ENCODE measurements at places on chromosomes 2 and 18. TPM values are rescaled to one million over a fixed set of nuclear protein-coding genes. Genes with fewer than 3 reads are reported as not detected.

COLEC12 gene
- total RNA-seq: 24.0 TPM

IFIH1 gene
- total RNA-seq: 5.5 TPM

LBH gene
- 31.3 TPM for total RNA-seq

FAP gene
- total RNA-seq: 91.9 TPM

LIPT1 gene
- 8.0 TPM for total RNA-seq

GKN2 gene
- total RNA-seq: not detected

B3GNT2 gene
- 21.4 TPM for total RNA-seq

LYPD6 gene
- 0.13 TPM for total RNA-seq

IL18R1 gene
- 0.75 TPM for total RNA-seq

CREG2 gene
- 0.37 TPM for total RNA-seq

CAPN14 gene
- 0.12 TPM for total RNA-seq

HMSD gene
- total RNA-seq: not detected

SLC19A3 gene
- total RNA-seq: 0.40 TPM

ALPG gene
- not detected for total RNA-seq

ACADL gene
- total RNA-seq: 0.26 TPM

VWC2L gene
- under 0.01 TPM for total RNA-seq
